ENCODE measurements at places on chromosomes 5 and 9.

DNA sequence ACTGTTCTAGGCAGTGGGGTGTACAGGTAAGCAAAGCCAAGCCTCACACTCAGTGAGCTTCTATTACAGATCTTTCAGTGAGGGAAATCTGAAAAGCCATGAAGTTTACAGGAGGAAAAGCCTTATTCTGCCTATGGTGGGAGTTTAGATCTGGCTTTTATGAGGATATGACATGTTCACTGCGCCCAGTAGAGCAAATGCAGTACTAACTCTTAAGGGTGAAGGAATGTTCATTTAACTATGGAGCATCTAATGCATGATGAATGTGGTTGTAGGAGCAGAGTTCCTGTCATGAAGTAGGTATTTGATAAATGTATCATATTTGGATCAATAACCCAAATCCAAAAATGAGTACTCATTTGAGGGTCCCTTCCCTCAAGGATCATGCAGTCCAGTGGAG lies 230.2 kb upstream of the PAPPA start:
- no peak for DNase-seq

GRCh38 chr5:179375831-179376365 lies 30.6 kb upstream of the ADAMTS2 start:
- DNase-seq, result no peak

DNA sequence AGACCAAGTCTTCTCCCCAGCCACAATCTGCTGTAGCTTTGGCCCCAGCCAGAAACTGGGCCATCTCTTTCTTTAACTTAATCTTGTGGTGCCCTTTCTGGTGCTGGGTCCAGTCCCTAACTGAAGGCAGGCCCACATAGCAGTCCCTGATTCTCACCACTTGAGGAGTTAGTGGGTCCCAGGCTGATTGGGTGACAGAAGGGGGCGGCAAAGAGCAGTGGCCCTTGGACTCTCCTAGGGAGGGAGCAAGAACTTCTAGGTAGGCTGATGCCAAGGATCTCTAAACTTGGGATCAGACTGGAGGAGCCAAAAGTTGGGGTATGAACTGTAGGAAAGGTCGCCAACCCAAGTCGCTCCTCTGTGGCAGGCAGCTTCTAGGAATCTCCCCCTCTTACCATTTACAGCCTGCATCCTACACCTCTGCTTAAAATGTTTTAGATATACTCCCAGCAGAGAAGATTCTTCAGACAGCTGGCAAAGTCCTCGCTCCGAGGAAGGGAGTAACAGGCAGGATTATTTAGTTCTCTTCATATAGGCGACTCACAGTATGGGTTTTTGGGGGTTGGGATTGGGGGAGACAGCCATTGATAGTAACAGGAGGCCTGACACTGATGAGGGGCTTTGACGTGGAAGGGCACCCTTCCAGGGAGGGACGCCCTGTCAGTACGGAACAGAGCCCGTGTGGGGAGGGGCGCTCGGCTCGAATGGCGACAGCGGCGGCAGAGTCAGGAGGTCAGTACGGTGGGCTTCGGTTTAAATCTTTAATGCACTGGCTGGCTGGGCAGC lies 2.0 kb upstream of the CCL27 start:
- DNase-seq, result peak; percentile 62

- no peak for DNase-seq
Observed at GRCh38 chr5:98200726-98201541, 572.5 kb upstream of the RGMB start.

- DNase-seq, result no peak
Observed at GRCh38 chr5:19584131-19584530, 403.9 kb downstream of the CDH18 start.

DNA sequence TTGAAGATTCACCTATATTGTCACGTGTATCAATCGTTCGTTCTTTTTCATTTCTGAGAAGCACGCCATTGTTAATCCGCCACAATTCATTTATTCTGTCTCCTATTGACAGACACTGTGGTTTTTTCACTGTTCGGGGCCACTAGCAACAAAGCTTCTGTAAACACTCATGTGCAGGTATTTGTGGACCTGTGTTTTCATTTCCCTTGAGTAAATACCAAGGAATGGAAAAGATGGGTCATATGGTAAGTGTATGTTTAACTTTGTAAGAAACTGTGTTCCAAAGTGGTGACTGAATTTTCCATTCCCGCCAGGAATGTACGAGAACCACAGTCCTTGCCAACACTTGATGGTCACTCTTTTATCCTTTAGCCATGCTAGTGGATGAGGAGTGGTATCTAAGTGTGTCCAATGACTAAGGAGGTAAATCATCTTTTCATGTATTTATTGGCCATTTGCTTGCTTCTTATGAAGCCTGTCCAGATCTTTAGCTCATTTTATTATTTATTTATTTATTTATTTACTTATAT lies 10.7 kb downstream of the ABO start:
- DNase-seq, result no peak

GRCh38 chr5:40587376-40587775 lies 92.3 kb upstream of the PTGER4 start:
- no peak for DNase-seq

DNA sequence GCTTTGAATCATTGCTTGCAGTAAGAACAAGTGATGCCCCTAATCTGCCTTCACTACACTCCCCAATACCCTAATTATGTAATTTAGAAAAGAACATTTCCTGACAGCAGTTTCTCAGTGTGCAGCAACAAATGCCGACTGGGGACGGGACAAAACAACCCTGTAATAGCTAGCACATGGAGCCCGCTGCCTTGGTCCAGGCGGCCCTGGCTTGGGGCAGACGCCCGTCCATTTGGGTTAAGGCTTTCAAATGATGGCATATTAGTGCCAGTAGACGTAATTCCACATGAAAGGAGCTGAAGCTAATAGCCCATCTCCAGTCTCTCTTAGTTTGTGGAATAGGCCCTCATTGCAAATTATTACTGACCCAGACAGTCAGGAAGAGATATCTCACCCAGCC lies 150.6 kb upstream of the PITX1 start:
- DNase-seq, result no peak

DNA sequence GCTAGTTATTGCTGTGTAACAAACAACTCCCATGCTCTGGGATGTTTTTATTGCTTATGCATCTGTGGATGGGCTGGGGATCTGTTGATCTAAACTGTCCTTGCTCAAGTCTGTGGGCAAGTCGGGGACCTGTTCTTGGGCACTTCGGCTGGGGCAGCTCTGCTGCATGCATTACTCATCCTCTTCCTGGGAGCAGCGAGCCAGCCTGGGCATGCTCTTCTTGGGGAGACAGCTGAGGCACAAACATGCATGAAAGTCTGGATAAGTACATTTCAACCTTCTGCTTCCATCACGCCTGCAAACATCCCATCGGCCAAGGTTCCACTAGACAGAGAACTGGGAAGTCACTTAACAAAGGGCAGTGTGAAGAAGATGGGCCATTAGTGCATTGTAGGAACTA lies 66.3 kb downstream of the ANKRD33B start:
- DNase-seq, result no peak

DNA sequence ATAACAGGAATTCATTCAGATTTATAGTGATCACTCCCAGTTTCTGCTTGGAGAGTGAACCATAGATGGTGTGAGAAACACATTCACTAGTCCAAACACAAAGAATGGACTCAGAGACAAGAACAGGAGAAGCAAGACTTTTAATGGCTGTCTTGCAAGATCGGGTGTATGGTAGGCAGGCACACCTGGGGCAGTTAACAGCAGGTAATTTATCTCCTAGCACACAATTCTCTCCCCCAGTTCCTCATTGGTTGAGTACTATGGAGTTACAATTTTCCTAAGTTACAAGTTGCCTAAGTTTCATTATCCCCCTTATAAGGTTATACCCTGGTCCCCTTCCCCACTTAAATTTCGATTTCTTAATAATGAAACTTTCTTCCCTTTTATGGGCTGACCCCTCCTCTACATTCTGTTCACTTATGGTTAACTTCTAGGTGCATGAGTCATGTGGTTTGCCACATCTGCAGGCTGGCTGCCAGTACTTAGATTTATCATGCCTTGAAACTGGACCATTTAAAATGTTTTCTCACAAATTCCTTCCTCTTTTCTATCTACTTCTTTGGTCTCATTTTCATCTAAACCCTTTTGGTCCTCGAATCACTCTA lies 623.3 kb downstream of the HINT1 start:
- DNase-seq, result no peak

DNA sequence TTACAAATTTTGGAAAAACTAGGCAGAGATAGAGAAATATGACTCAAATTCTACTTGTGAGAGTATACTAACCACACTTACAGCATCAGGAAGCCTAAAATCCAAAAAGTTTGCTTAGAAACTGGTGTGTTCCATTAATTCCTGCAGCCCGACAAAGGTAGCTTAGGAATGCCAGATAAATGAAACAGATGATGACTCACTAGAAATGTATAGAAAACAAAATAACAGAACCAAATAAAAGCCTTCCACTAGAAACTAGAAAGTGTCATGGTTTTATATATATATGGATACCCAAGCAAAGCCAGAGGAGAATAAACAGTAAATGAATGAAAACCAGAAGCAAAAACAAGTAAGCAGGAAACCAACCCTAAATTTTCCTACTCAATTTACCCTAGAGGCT lies 272.2 kb upstream of the PRDM9 start:
- DNase-seq, result no peak

DNA sequence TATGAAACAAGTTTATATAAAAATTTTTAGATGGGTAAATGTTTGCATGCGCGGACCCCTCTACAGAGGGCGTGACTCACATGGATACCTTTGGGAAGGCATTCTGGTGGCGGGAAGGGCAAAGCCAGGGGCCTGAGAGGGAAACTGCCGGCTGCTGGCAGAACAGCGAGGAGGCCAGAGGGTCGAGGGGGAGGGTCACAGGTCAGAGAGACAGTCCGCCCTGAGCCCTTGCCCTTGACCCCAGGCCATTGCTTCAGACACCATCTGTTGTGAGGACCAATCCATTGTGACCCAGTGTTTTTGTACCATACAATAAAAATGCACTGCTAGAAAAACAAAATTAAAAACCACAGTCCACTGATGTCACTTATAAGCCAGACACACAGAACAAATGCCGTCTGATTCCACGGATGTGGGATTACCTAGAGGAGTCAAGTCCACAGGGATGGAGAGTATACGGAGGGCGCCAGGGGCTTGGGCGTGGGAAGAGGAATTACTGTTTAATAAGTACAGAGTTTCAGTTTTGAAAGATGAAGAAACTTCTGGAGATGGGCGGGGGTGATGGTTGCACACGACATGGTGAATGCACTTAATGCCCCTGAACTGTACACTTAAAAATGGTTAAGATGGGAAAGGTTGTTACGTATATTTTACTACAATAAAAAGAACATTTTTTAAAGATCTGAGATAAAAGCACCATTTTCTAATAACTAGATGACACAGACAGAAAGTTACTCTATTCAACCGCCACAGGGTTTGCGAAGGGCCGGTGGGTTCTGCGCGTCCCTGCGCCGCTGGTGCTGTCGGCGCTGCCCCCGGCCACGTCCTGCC lies 12.0 kb downstream of the BTNL9 start:
- no peak for DNase-seq

- no peak for DNase-seq
Observed at GRCh38 chr5:180104168-180104530, 32.6 kb upstream of the RNF130 start.

DNA sequence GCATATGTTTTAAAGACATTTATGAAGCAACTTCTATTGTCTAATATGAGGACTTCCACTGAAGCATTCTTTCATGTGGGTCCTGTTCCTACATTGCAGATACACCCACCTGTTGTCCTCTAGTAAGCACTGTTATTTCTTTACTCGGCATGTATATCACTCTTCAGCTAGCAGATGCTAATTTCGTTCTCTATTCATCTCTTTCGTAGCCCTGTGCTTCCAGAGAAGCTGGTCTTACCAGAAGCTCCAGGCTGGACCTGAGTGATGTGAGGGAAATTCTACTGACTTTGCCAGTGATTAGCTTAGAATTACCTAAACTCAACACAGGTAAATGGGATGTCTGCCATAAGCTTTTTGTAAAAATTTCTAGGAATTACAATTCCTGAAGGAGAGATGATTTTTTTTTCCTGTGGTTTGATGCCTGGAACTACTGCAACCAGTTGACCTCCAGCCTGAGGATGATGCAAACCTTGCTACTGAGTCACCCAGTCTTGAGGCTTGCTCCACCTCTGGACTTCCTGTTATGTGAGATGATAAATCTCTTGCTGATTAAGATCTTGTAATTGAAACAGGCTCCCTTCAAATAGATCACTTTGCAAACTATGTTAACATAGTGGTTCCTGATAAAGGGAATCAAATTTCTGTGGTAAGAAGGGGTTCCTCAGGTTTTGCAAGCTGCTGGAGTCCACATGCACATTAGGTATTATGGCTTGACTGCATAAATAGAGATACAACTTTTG lies 52.2 kb upstream of the SPINK5 start:
- no peak for DNase-seq

- DNase-seq, result no peak
Observed at GRCh38 chr9:78118742-78119473, 87.3 kb upstream of the GNAQ start.

DNA sequence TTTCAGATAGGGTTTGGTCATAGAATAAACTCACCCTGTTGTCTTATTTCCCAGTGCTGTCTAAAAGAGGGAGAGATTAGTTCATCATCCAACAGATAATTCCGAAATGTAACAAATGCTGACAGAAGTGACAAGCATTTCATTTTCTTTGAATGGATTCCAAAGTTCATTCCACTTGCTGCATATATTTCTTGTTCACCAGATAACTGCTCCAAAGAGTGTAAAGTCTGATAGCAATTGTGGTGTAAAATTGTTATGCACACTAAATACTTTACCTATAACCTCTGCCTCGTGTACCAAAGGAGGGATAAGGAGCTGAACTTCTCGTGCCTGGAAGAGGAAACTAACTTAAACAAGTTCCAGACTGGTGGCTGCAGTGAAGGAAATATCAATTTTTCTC lies 290.0 kb upstream of the ADAMTSL1 start:
- DNase-seq, result no peak

GRCh38 chr5:147245381-147246165 lies 10.7 kb downstream of the STK32A start:
- DNase-seq, result no peak

- no peak for DNase-seq
Observed at GRCh38 chr9:130736834-130737233, 43.3 kb downstream of the EXOSC2 start.

DNA sequence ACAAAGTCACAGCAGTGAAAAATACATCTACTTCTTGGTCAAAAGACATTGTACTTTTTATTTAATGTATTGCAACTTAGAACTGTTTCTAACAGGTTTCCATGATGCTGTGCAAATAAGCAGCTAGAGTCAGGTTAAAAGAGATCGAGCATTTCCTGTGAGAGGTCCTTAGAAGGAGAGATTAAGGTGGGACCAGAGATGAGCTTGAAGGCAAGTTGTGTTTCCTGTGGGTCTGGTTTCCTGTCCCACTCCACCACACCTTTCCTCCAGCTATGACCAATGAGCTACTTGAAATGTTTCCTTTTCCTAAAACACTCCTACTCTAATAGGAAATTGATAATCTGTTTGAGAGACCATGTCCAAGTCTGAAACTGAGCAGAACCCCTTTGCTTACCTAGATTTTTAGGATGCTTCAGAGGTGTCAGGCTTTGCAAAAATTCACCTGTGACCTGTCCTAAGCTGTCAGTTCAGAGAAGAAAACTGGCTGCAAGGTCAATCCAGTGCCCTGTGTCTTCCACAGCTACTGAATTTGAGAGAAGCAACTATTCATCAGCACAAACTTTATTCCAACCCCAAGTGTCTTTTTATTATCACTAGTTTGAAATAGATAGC lies 13.1 kb upstream of the RLN1 start:
- DNase-seq, result no peak

- DNase-seq, result no peak
Observed at GRCh38 chr9:131737426-131737825, 2.5 kb downstream of the RAPGEF1 start.

Measured in activated CD4-positive, CD25-positive, alpha-beta regulatory T cell (primary cell).